ENCODE measurements at places on chromosomes 7 and 10.

DNA sequence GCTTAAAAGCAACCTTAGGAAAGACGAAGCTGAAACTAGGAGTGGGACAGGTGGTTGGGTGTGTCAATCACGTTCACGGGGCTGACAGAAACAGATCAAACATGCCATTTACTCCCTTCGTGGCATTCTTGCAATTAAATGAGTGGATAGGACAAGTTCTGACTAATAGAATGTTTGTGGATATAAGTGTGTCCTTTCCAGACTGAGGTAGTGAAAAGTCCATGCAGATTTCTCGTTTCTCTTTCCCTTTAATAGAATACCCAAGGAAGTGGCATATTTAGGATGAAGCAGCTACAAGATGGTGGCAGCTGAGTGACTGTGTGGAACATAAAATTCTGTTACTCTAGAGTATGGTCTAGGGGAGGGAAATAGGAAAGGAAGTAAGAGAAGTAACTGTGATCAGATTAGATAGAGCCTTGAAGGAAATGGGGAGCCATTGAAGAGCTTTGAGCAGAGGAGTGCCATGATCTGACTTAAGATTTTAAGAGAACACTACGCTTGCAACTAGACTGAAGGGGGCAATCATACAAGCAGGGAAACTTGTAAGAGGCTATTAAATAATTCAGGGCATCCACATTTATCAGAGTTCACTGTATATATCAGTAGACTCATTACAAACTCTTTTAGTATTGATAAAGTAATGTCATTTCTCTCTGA, 46.3 kb upstream of the HYAL4 start:
- no peak for DNase-seq

DNA sequence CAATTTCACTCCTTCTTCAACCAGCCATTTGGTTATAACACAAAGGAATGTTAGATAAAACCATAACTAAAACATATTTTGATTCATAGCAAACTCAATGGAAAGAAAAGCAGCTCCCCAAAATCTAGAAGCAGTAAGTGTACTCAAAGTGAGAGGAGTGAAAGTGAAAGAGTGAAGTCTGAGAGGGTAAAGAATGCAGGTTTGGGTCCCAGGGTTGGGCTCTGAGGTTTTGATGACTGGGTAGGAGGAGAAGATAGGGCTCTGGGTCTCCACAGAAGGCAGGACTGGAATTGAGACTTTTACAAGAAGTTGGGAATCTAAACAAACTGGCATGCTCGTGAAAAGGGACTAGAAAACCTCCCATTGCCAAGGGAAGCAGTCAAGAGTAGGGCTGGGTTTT, 85.4 kb upstream of the RSU1 start:
- no peak for DNase-seq

DNA sequence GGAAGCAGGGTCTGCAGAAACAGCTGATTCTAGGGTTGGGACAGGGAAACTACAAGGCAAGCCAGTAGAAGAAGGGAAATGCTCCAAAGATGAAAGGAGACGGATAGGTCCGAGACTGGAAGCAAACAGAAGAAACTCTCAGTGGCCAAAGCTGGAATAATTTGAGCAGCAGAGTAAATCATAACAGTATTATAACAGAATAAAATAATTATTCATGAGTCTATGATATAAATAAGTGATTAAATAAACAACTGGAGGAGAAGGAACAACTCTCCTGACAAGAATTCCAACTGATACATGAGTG, 27.6 kb downstream of the EZH2 start:
- no peak for DNase-seq

DNA sequence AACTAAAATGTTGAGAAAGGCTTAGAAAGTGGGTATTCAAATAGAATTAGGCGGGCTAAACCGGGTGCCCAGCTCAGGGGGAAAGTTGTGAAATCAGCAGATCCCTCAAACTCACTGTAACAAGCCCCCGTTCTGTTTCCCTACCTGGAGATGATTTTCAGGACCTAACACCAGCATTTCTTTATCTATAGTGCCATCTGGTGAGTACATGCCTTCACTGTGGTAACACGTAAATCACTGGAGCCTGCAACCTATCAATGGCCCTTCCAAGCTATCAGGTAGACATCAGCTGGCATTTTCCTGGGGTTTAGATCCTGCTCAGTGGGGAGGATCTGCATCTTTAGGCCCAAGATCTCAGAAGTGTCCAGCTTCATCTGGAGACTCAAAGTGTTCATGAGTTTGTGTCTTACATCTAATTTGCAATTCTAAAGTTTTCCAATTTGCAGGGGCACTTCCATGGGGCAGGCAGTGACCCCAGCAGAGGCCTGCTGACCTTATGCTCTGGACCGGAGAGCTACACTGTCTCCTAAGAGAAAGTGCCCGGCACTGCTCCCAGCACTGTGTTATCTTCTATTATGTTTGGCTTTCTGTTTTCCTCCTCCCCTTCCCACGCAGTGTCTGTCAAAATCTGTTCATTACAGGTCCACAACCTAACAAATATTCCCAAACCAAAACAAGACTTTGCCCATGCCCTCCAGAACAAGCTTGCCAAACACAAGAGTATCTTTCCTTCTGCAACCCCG, 132.5 kb downstream of the LSM5 start:
- DNase-seq = no peak

- DNase-seq = no peak
These were observed 52.5 kb downstream of the WNT2 start for GRCh38 chr7:117270371-117270770.

- DNase-seq = no peak
These were observed 56.1 kb upstream of the PDLIM1 start for GRCh38 chr10:95346715-95347401.

DNA sequence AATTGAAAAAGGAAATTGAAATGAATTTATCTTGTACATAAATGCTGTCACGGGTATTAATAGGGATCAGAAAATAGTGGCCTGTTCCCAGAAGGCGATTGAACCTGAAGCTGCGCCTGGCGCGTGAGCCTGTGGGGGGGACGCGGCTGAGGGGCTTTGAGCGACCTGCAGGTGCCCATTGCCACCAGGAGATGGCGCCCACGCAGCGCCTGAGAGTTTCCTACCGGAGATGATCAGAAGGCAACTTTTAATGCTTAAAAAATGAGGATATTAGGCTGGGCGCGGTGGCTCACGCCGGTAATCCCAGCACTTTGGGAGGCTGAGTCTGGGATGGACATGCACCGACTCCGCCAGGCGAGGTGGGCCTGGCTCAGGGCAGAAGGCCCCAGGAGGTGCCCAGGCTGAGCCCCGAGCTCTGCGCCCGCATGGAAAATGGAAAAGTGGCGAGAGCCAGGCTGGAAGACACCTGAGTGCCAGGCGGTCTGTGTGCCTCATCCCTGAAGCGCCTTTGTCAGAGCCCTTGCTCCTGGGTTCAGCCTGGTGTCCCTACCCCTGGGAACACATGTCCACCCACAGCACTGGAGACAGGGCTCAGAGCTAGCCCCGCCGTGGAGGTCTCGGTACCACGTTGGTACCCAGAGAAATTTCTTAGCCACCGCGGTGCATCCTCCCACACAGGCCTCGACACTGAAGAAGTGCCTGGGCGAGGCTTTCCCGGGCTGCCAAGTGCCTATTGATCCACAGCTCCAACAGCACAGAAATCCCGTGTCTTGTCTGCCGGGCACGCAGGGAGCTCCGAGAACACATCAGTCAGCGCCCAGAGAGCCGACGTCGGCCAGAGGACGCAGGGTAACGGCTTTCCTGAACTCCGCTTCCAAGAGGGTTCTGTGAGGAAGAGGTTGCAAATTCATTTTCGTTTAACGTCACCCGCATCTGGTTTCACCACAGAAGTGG, 117.4 kb downstream of the INPP5A start:
- no peak for DNase-seq

Data from right atrium auricular region (tissue), 2 donors.